HT-29 (cell line): ENCODE measurements at places on chromosomes 1 and 21. TPM values are rescaled to one million over a fixed set of nuclear protein-coding genes. Genes with fewer than 3 reads are reported as not detected.

The SLAMF1 gene
- total RNA-seq: not detected in 2 replicates

DNA sequence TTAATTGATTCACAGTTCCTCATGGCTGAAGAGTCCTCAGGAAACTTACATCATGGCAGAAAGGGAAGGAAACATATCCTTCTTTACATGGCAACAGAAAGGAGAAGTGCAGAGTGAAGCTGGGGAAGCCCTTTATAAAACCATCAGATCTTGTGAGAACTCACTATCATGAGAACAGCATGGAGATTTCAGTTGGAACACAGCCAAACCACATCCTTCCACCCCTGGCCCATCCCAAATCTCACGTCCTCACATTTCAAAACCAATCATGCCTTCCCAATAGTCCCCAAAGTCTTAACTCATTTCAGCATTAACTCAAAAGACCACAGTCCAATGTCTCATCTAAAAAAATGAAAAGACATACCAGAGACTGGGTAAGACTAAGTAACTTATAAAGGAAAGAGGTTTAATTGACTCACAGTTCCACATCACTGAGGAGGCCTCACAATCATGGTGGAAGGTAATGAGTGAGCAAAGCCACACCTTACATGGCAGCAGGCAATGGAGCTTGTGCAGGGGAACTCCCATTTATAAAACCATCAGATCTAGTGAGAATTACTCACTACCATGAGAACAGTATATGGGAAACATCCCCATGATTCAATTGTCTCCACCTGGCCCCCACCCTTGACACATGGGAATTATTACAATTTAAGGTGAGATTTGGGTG, 105.2 kb downstream of the MRPL39 start:
- DNase-seq: no peak

- DNase-seq: no peak
These were observed 56.7 kb upstream of the GUCA2B start for GRCh38 chr1:42096554-42096953.

DNA sequence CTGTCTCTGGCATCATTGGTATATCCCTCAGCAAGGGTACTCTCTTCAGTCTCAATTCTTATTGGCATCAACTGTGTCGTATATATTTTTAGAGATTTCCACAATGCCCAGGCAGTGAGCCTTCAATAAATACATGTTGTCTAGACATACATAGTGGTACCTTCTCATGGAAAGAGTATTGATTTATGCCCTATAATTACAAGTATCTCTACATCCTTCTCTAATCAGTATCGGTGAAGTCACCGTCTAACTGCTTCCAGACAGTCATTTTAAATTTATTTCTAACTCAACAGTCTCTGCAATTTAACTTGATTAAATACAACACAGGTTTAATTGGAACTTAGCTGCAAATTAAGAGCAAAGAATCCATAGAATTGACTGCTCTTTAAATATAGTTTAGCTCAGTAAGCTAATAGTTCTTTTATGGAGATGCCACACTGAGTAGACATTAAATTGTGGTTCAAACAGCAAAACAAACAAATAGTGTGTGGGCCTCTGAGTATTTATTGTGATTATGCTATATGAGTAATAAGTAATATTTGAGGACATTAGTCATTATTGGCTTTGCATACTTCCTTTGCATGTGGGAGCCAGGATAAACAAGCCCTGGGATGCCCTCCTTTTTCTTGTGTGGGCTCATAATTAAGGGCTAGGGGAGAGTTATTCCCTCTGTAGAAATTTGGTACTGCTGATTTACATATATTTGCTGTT, 126.9 kb upstream of the DUSP10 start:
- DNase-seq: no peak

GRCh38 chr1:241932845-241933244, 24.7 kb upstream of the BECN2 start:
- DNase-seq: no peak

GRCh38 chr1:104797982-104798381, 1048.3 kb downstream of the AMY1C start:
- DNase-seq: peak; percentile 57
